Naive thymus-derived CD4-positive, alpha-beta T cell (primary cell): ENCODE measurements at places on chromosomes 2 and 18.

- no peak for DNase-seq
Measured at GRCh38 chr18:24270937-24271380, 126.7 kb downstream of the OSBPL1A start.

- no peak for DNase-seq
Measured at GRCh38 chr2:144643537-144644336, 123.8 kb upstream of the ZEB2 start.

DNA sequence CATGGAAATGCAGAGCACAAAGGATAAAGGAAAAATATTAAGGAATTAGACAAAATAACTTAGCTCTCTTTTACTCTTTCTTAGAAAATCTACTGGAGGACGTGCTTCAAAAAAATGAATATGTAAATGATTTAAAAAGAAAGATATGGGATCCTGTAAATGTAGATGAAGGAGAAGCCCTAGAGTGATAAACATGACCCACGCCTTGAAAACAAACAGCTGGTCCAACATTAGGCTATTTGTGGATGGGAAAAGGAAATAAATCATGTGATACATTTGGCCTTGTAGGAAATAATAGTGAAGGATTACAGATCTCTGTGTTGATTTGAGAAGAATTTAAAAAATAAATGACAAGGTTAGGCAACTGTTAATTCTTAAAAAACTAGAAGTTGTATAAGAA lies 492.1 kb upstream of the SLC39A10 start:
- DNase-seq = no peak

DNA sequence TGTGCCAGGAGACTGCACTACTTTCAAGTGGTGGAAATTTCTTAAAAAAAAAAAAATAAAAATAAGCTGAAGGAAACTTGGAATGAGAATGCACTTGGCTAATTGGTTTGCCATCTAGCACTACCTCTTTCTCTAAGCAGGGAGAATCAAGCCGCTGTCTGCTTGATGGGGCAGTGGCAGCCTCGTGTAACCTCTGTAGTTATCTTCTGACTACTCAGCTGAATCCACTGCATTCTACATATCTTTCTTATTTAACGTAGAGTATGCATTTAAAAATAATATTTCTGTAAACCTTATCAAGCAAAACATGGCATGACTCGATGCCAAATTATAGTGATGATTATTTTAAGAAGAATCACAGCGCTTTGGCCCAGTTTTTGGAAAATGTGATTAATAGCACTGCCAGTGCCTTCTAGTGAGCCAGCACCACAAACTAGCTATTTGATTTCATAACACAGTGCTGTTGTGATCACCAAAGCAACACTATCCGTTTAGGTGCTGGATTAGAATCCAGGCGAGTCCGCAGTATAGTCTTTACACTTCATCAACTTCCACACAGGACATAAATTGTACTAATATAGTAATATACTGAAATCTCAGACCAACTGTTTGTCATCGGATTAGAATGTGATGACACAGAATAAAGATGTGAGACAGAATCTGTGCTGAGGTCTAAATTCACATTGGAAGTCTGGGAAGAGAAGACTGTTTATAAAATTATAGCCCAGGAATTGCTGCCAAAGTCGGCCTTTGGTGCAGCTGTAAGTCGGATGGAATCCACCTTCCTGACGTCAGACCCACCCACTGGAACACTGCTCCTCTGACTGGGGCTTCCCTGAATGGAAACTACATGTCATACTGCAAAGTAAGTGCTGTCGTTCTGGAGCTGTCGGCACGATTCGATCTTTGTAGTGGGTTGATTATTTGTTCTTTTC lies 136.5 kb upstream of the ETAA1 start:
- DNase-seq = no peak

DNA sequence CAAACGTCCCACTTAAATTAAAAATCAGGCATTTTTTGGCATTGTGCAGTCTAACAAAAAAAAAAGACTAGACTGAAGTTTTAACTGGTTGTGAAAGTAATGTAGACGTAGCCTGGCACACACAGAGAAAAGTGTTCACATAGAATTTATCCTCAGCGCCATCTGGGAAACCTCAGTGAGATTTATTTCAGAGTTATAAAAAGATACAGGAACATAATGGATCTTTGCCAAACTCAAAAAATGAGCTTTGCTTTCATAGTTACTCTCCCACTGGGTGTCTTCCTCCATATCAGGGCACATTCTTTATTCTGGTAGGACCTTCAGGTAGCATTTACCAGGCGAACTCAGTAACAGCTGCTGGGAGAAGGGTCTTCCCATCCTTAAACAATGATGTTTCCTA lies 532.4 kb upstream of the SALL3 start:
- no peak for DNase-seq

- peak; percentile 22 for DNase-seq
Measured at GRCh38 chr2:234164493-234165413, 114.3 kb downstream of the SPP2 start.

GRCh38 chr18:74172697-74173433 lies 24.5 kb downstream of the TIMM21 start:
- no peak for DNase-seq

DNA sequence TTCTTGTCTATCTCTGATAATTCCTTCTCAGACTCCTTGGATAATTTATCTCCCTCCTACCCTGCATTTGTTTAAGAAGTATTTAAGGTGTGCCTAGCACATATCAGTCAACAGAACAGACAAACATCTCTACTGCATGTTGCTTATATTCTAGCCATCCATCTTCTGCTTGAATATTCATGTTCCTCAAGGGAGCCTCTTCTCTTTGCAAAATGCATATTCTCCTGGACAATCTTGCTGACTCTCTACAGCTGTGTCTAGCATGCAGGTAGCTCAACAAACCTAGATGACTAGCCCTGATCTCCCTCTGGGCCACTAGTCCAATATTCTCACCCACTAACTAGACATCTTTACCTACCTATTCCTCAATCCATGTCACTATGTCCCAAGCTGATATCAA lies 70.0 kb downstream of the AP1S3 start:
- DNase-seq = no peak

GRCh38 chr2:238142382-238143205 lies 4.1 kb downstream of the KLHL30 start:
- no peak for DNase-seq

GRCh38 chr18:22489704-22490103 lies 72.0 kb upstream of the CTAGE1 start:
- no peak for DNase-seq

- no peak for DNase-seq
Measured at GRCh38 chr18:40326985-40327384, 1628.0 kb upstream of the PIK3C3 start.

DNA sequence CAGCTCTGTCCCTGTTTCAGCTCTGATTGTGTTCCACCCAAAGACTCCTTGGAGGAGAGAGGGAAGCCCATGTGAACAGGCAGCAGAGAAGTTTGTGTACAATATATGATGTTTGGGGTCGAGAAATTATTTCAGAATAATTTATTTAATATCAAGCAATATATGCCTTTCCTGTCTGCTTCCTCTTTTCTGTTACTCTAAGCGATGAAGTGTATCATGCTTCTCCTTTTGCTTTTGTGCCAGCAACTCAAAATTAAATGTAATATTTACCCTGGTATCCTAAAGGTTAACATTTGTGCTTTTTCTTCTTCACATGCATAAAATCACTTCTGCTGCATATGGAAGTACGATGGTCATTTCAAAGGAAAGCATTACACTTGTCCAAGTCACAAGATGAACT lies 2.4 kb upstream of the NTSR2 start:
- DNase-seq = no peak

DNA sequence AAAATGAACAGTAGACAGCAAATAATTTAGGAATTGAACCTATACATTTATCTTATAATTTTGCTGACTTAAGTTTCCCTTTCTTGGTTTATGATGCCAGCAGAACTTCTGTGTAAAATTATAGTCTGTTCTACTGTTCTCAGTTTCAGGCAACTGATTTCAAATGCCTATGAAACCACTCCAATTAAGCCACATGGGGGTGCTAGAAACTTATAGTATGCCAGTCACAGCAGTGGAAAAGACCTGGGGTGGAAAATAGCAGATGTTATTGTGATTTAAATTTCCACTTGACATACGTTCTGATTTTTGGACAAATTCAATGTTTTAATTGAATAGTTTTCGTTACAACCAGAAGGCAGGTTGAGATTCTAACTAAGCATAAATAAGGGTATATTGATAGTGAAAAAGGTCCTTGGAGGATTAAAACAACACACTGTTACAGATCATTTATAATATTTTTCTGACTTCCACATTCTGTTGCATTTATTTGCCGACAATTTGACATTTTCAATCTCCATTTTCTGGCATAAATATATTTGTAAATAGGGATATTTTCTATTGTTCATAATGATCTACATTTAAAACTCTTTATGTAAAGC lies 61.4 kb downstream of the CPS1 start:
- DNase-seq = no peak

DNA sequence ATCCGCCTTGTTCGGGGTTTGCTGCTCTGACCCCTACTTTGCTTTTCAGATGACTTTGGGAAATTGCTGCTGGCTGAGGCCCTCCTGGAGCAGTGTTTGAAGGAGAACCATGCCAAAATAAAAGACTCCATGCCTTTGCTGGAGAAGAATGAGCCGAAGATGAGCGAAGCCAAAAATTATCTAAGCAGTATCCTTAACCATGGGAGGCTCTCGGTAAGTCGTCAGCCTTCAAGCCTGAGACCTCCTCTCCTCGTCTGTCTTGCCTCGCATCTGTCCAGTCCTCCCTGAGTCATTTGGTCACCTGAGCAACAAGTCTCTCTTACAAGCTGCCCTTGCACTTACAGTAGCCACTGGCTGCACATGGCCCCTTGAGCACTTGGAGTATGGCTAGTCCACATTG lies 34.7 kb upstream of the MCFD2 start:
- DNase-seq = no peak

GRCh38 chr18:79242246-79242645 lies 153.5 kb upstream of the NFATC1 start:
- DNase-seq = no peak

DNA sequence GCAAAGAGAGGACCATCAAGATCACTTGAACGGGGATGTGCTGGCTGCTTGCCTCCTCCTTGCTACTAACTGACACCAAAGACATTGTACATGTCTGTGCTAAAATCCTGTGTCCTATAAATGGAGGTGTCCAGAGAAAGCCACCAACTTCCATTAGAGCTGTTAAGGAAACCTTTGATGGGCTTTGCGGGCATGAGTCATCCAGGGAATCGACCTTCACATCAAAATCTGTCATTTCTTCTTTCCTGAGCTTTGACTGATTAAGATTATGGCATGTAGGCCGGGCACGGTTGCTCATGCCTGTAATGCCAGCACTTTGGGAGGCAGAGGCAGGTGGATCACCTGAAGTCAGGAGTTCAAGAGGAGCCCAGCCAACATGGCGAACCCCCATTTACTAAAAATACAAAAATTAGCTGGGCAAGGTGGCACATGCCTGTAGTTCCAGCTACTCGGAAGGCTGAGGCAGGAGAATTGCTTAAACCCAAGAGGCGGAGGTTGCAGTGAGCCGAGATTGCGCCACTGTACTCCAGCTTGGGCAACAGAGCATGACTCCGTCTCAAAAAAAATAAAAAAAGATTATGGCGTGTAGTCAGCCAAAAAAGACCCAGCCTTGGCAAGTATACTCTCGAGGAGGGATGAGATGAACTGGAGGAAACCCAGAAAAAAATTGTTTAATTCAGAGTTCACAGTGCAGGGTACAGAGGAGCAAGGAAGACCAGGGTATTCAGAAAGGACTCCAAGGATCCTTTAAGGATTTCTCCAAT lies 115.8 kb downstream of the CABLES1 start:
- DNase-seq = no peak

DNA sequence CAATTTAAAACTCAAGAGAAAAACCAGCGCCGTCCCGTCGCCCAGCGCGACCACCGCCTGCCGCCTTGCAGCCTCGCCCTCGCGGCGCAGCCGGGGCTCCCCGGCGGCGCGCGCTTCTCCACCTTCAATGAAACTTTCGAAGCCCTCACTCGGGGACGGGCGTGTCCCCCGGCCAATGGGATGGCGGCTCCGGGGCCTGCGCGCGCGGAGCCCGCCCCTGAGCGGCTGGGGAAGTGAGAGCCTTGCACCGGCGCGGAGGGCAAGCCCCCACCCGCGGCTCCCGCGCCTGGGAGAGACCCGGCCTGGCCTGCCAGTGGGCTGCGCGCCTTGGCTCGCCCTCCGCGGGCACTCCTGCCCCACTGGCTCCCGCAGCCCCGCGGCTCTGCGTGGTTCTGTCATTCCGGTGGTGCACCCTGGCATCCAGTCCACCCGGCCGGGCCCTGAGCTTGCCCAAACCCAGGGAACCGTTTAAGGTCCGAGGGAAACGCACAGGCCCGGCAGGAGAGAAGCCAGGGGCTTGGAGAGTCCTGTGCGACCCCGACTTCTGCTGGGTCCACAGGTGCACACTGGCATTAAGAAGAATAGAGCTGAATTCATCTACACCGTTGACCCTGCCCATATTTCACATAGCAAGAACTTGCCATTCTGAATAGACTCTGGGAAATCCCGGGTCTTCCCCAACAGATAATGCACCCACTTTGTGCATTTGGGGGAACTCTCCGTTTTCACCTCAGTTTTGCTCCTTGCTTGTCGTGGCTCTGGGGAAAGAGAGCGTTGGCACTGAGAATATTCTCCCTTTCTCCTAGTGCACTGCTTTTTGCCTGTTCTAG lies at the start of gene PIEZO2:
Gene PIEZO2, minus strand, starts transcription at position 129 of the 830 bp plus-strand sequence. CDS start 981 bp downstream, outside the sequence.
- no peak for DNase-seq

GRCh38 chr18:37403100-37403781 lies 162.4 kb downstream of the CELF4 start:
- no peak for DNase-seq

DNA sequence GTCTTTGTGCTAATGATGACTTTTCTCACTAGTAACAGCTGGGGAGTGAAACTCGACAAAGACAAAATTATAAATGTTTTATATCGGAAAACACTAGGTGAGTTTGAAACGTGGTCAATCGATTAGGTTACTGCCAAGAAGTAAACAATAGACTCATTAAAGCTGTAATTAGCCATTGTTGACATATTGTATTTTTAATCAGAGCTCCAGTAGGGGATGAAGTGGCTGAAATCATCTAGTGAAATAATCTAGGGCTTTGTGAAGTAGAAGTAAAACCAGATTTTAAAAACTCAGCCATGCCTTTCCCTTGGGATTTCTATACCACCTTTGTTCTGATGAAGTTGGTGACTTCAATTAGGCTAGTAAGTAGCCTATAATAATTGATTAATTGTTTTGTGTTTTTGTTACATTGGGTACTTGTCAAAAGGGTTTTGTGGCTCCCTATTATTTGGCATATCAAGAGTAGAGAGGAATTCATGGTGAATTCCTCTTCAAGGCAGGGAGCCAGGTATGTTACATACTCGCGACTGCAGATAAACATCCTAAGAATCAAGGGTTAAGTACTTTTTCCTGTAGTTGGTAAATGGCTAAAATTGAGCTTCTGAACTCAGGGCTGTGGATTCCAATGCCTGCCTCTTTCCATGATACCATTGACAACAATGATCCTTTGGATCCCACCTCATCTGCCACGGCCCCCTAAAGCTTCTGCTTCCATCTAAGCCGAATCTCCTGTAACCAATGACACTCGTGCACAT lies 31.6 kb downstream of the RAB27B start:
- no peak for DNase-seq

GRCh38 chr18:41577529-41577928 lies 377.5 kb upstream of the PIK3C3 start:
- no peak for DNase-seq
